DMS79 treated with DMSO at 0.1 percent for 48 hours (cell line): ENCODE measurements at places on chromosomes 3 and 15.

GRCh38 chr3:42340466-42340865, 69.9 kb downstream of the LYZL4 start:
- no peak for DNase-seq

- DNase-seq: peak; percentile 90
Observed at GRCh38 chr3:49786357-49787181, at the start of gene IP6K1. TSS of gene IP6K1 (minus strand) at chr3:49786542. CDS start at chr3:49748040, 38,502 bp downstream.

GRCh38 chr15:25058080-25058785, 103.4 kb downstream of the SNRPN start:
- DNase-seq: no peak

DNA sequence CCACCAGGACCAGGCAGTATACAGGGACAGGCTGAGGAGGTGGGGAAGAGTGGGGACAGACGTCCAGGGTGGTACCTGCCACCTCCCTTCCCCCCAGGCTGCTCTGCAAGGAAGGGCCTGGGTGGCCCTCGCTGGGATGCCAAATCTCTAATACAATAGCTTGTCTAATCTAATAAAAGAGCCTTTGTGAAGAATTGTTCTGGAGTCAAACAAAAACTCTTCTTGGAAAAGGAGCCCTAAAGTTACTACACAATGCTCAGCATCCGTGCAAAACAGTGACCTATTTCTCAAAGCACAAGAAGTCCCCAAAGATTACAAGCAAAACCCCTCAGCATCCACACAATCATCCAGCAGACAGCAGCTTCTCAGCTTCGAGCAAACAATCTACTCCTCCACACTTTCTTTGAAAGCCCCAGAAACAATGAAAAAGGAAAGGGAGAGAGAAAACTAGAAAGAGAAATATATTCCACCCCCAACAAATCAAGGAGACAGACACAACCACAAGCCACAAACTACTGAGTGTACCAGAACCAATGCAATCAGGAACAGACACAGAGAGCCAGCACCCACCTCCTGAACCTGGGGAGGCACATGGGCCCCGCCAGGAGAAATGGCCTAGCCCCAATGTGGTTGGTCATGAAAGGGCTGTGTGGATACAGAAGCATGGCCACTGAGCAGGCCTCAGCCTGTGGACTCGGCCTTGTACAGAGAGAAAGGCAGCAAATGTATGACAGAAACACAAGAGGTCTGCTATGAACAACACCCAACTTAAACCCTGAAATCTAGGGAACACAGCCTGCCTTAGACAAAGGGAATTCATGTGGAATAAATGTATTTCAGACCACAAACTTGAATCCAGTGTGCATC, 177.1 kb upstream of the CHRNA7 start:
- DNase-seq: no peak

DNA sequence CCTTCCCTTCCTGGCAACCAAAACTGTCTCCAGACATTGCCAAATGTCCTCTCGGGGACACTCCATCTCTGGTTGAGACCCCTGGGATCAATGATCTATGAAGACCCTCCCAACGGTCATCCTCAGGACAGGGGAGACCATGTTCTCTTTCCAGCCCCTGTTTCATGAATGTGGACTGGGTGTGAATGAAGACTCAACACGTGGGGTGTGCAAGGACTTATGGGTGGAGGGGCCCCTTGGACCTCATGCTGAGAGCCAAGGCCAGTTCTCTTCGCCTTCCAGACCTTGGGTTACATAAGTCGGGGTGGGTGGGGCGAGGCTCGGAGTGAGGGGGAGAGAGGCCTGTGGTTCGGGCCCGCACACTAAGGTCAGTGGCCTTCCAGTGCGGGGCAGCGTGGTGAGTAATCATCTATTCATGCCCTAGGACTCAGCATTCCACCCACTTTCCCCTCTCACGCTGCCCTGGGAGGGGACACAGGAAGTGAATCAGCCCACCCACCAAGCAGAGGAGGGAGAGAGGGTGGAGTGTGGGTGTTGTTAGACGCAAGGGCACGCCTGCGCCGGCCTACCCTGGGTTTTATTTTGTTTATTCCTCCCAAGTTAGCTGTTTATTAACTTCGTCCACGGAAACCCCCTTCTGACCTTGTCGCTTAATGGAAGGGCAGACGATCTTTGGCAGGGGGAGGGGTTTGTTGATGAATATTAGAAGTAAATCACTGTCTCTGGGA, 6.7 kb downstream of the PAQR5 start:
- no peak for DNase-seq

DNA sequence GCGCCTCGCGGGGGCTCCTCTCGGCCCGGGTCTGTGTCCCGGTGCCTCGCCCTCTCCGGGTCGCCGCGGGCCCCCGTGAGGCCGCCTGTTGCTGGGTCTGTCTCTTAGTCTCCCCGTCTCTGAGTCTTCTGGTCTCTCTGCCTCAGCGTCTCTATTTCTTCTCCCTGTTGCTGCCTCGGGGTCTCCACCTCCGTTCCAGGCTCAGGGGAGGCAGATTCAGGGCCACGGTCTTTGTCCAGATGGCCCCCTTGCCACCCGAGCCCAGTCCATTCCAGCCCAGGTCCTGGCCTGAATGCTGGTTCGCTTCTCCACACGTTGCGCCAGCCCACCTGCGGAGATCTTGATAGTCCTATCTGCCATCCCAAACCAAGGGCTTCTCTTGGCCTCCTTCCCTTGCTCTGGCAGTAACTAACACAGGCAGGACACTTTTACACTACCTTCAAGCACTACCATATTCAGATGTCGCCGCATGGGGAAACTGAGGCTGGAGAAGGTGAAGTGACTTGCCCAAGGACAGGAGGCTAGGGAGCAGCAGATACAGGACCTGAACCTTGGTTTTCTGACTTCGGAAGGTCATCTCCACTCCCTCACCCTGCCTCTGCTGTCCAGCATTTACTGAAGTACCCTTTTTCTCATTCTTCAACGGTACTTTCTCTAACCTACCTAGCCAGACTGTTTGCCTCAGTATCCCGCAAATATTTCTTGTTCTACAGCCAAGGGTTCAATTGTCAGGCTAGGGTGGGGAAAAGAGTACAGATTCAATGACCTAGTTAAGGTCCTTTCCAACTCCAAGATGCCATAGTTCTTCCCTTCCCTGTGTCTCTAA, 616 bp upstream of the IGDCC4 start:
- DNase-seq: no peak

GRCh38 chr3:98812851-98813374, 49.8 kb downstream of the ST3GAL6 start:
- DNase-seq: peak; percentile 56

- DNase-seq: no peak
Observed at GRCh38 chr3:192642651-192643050, 84.7 kb downstream of the FGF12 start.

GRCh38 chr15:94522125-94522524, 290.8 kb downstream of the MCTP2 start:
- no peak for DNase-seq

DNA sequence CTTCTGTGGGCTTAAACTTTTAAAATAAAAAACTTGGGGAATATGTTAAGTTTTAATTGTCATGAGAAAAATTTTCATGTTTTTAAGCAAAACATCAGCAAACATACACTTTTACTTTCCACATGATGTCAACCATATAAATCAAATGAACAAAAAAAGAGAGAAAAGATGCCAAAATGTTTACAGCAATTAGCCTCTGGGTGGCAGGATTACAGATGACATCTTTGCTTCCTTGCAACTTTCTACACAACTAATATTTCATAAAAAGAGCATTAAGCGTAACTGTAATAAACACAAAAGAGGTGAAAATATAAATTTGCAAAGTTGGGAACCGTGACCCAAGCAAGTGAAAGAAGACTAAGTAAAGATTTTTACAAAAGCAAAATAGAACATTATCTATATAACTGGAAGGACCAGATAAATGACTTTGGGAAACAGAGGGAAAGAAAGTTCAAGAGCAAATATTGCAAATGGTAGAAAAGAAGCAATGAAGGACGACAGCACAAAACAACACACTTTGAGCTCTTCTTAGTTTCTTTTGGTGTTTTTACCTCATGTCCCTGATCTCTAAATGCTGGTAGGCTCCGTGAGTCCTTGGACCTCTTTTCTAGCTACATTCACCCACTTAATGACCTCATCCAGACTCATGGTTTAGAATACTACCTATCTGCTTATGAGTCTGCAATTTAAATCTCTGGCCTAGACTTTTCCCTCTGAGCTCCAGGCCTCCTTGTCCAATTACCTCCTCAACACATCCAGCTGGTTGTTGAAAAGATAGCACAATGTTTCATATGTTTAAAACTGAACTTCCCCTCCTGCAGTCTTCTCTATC, 9.4 kb downstream of the TP53BP1 start:
- no peak for DNase-seq

DNA sequence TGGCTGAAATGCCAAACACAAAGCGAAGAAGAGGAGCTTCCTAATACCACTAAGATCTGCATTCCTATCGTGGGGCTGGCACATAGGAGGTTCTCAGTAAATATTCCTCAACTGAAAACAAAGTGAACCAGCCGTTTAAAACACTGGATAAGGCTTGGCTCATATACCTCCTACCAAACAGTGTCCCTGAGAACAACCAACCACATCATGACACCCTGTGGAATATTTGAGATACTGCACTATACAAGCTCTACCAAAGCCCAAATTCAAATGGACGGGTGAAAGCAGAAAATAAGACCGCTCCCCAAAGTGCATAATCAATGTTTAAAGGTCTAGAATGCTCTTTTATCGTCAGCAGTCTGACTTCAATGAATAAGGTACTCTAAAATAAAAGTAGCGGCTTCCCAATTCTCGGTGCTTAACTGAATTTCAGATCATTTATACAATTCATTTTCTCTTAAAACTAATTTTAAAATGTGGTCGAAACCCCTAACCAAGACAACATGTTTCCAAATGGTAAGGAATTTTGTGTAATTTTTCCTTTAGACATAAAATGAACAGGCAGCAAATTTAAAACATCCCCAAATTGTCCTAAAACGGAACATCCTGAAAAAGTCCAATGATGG, 425.8 kb downstream of the ERC2 start:
- peak; percentile 5 for DNase-seq

GRCh38 chr15:73127302-73127936, 75.2 kb downstream of the NEO1 start:
- no peak for DNase-seq

- peak; percentile 10 for DNase-seq
Observed at GRCh38 chr3:77304700-77305021, 264.8 kb downstream of the ROBO2 start.

- no peak for DNase-seq
Observed at GRCh38 chr3:99614768-99615167, 23.6 kb upstream of the COL8A1 start.

- no peak for DNase-seq
Observed at GRCh38 chr3:51985063-51985462, 1.7 kb downstream of the ACY1 start.

DNA sequence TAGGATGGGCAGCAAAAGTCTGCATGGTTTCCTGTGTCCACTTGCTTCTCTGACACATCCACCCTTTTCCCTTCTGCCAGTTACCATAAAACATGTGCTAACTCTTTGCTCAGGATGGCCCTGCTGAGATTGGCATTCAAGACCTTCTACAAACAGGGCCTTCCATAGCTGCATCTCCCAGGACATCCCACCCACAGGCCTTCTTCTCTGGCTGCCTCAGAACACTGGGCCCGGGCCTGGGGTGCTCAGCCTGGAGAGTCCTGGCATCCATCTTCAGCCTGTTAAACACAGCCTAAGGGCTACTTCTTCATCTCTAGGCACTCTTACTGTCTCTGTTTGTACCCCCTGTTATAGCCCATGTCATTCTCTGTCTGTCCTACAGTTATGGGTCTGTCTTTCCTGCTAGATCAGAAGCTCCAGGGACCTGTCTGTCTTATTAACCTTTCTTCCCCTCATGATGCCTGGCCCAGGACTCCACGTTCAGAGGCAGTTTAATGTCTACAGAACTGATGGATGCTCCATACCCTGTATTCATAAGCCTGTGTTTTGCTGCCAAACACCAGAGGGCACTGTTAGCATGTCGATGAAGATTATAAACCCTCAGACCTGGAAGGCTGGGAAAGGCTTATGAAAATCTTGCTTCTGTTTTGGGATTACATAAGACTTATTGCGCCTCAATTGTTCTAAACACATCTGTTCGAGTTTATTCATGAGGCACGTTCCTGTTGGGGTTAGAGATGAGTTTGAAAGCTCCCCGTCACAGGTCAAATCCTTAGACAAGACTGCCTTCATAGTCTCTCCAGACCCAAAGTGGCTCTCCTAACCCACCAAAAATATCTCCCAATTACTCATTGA, 16.5 kb downstream of the SEMA3G start:
- DNase-seq: peak; percentile 30

DNA sequence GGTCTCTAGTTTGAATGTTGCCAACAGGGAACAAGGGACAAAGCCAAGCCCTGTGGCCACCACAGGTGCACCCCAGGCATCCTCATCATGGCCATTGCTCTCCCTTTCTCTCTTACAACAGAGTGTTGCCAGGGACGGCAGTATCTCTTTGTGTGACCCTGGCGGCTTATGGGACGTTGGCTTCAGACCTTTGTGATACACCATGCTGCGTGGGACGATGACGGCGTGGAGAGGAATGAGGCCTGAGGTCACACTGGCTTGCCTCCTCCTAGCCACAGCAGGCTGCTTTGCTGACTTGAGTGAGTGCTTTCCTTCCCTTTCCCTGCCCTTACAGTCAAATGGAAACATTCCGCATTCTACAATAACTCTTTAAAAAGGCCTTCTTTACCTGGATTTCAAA, 38.2 kb downstream of the BOC start:
- no peak for DNase-seq

- DNase-seq: no peak
Observed at GRCh38 chr15:62904041-62904910, 138.3 kb upstream of the TPM1 start.

GRCh38 chr3:120791913-120792312, 49.4 kb downstream of the GTF2E1 start:
- DNase-seq: no peak

- no peak for DNase-seq
Observed at GRCh38 chr3:26081166-26081565, 291.3 kb downstream of the OXSM start.

DNA sequence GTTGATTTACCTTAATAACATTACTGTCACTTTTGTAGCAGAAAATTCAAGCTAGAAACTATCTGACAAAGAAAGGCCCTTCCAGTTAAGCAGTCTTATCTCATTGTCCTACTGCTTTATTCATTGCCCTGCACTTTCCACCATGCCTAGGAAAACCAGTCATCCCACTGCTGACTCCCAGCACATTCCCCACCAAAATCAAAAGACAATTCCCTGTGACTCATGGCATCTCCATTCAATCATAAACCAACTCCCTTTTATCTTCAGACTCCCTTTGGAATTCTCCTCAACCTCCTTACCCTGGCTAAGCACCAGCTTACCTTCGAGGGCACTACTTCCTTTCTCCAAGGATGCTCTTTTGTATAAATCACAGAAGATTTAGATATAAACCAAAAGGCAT, 184.3 kb downstream of the PLCH1 start:
- no peak for DNase-seq

DNA sequence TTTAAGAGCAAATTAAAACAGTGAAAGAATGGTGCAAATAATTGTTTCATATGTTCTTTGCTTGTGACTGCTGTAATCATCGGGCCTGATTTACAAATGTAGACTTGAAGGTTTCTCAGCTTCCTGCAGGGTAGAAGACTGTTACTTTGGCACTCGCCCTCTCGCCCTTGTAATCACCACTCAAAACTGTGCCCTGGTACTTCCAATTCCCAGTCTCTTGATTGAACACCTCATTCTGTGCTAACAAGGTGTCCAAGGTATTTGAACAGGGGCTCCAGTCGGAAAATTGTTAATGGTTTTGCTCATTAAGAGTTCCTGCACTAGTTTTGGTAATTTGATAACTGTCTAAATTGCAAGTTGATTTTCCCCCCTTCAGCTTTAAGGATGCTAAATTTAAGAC, 209.5 kb downstream of the ZIC1 start:
- DNase-seq: no peak

- DNase-seq: no peak
Observed at GRCh38 chr15:72685925-72686794, at the start of the genes BBS4 and HIGD2B. TSS of gene BBS4 (plus strand) at chr15:72686207. CDS start at chr15:72686228, 21 bp downstream. TSS of gene HIGD2B (minus strand) at chr15:72686182. CDS start at chr15:72676374, 9,808 bp downstream.

- no peak for DNase-seq
Observed at GRCh38 chr3:69540706-69541581, 155.1 kb upstream of the FRMD4B start.
